Stimulated activated CD4-positive, alpha-beta T cell treated with anti-CD3 and anti-CD28 coated beads, Interleukin-15, amount 100 ng/mL, for 48 hours (primary cell): ENCODE measurements at places on chromosomes 11 and 22.

DNA sequence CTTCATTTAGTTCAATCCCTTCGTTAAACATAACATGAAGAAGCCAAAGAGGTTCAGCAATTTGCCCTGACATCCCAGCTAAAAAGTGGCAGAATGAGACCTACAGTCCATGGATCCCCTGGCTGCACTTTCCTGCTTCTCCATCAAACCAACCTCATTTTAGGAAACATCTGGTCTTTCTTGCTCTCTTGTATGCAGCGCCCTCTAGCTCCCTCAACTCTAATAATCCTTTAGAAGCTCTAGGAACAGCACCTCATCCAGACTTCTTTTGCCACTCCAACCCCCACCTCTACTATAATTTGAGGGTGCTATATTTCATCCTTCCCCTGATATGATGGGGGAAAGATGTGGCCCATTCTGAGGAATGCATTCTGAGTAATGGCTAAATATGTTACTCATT lies 7.4 kb downstream of the CNTF start:
- no peak for DNase-seq

DNA sequence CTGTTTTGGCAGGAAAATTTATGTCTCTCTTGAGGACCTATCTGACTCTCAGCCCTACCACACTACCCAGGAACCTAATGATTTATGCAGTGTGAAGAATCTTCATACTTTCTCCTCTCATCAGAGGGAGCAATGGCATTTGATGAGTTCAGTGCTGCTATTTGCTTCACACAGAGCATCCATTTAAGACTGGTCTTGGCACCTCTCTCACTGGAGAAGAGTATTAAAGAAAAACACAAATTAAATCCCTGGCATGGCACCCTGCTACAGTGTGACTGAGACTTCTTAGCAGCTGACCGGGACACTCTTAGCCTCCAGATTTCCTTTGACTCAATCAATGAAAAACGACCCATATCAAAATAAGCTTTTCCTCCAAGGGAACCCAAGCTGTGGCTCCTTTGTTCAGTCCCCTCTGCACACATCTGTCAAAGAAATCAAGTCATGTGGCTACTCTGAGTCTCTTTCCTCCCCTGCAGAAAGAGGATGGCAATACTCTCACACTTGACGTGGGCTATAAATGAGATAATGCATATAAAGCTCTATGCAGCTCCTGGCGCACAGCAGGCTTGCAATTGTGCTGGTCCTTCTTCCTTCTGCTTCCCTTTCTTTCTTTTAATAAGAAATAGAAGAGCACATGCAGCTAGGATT lies 186.1 kb upstream of the E2F8 start:
- no peak for DNase-seq

DNA sequence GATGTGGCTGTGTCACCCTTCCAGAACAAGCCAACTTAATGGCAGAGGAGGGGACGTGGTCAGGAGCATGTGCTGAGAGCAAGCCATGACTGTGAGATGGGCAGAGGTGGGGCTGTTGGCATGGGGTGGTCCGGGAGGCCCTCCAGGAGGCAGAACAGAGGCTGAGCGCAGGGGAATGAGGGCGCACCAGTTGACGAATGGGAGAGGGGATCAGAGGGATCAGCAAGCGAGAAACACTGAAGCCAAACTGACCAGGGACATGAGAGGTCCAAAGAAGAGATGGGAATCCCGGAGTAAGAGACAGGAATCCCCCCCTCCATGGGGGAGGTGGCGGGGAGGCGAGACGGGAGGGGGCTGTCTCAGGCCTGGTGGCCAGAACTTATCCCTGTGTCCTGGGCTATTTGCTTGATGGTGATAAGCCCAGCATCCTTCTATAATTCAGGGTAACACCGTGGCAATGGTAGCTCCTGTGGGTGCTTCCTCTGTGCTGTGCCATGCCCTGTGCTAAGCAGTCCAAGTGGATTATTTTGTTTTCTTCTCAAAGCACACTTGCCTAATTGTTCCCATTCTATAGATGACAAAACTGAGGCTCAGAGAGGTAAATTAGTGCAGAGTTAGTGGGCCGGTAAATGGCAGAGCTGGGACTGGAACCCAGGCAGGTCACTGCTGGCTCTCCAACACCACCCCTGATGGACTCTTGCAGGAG lies 83.4 kb upstream of the SHISAL1 start:
- no peak for DNase-seq

DNA sequence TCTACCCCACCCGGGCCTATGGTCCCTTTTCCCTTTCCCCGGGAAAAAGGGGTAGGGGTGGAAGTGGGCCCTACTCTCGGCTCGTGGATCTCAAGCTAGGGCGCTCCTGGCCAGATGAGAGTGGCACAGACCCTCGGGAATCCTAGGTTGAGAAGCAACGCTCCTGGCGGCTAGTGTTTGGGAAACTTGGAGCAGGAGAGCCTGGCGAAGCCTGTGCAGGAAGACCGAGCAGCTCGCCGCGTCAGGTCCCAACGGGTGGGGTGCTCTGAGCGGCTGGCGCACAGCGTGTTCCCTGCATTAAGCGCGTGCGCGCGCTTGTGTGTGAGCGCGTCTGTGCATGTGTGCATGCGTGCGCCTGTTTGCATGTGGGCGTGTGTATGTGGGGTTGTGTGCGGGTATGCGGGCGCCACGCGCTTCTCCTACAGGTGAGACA lies 7.1 kb upstream of the FLI1 start:
- peak; percentile 44 for DNase-seq

- DNase-seq = no peak
Measured at GRCh38 chr11:59710136-59710847, 3.4 kb downstream of the OR10V1 start.

DNA sequence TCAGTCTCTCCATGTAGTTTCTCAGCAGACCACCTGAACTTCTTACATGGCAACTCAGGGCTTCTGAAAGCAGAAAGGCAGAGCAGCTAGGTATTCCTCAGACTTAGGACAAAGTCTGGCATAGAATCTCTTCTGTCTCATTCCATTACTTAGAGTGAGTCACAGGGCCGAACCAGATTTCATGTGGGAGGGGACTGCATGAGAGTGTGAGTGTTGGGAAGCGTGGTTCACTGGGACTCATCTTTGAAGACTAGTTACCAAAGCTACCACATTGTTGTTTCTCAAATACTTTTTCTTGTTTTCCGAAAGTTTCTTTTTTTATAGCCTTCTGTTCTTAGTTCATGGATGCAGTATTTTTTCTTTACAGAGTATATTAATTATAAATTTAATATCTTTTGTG lies 36.1 kb upstream of the SCN3B start:
- no peak for DNase-seq

- no peak for DNase-seq
Measured at GRCh38 chr11:69311767-69312385, 17.9 kb downstream of the MYEOV start.

DNA sequence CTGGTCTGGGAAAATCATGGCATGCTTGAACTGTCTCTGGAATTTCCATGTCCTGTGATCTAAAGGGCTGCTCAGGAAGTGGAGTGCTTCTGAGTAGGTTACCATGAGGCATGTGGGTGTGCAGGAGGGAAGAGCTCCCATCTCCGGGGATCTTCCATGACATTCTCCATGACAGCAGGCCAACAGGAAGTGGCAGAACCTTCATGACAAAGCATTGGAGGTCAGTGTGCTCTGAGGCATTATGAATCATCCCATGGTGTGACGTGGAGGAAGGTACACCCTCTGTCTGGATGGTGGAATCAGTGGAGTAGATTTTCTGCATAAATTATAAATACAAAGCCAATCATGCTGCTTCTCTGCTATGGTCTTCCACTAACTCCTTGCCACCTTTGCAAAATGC lies 139.6 kb upstream of the E2F8 start:
- no peak for DNase-seq

GRCh38 chr22:39997939-39998726 lies 3.4 kb downstream of the FAM83F start:
- no peak for DNase-seq

GRCh38 chr11:88183233-88183632 lies 8.0 kb upstream of the RAB38 start:
- DNase-seq = no peak

DNA sequence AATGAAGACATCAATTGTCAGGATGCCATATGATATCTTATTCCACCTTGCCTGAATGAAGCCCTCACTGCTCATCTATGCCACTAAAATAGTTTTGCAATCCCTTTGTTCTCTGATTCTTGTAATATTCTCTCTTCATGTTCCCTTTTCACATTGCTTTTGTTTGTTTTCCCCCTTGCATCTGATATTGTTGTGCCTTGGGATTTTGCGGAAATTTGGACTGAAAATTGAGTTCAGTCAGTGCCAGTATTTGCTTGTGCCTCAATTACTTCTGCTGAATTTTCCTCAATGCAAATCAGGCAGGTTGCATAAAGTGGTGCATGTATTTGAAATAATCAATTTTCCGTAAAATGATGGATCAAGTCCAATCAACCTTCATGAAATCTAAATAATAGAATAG lies 98.3 kb downstream of the PAX6 start:
- DNase-seq = no peak

- no peak for DNase-seq
Measured at GRCh38 chr11:117805045-117805444, 8.0 kb upstream of the DSCAML1 start.

DNA sequence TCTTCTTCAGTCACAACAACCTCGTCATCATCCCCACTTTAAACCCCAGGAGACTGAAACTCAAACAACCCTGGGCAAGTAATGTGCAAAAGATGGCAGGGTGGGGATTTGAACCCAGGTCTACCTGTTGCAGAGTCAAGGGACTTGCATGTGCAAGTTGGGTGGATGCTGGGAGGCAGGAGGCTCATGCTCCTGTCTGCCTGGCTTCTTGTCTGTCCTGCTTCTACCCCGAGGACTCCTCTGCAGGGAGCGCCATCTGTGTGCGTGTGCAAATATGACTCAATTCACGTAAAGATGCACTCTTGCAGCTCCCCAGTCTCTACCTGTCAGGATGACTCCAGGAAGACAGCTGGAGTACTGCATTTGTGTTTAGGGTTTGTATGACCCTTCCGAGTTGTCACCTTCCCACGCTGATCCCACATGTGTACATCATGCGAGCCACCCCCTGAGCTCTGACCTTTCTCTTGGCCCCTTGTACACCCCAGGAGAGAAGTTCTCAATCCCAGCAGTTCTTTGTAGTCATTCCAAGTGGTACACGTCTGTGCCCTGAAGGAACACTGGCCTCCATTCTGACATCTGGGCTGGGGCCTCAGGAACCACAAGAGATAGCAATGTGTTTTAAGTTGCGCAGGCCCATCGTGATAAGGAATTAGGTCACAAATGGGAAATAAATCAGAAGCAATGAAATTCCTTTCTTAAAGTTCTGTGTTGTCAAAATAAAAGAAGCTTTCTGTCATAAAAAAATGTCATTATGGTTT lies 95.7 kb downstream of the CWC15 start:
- no peak for DNase-seq

GRCh38 chr11:11142430-11142829 lies 210.6 kb downstream of the CSNK2A3 start:
- no peak for DNase-seq

DNA sequence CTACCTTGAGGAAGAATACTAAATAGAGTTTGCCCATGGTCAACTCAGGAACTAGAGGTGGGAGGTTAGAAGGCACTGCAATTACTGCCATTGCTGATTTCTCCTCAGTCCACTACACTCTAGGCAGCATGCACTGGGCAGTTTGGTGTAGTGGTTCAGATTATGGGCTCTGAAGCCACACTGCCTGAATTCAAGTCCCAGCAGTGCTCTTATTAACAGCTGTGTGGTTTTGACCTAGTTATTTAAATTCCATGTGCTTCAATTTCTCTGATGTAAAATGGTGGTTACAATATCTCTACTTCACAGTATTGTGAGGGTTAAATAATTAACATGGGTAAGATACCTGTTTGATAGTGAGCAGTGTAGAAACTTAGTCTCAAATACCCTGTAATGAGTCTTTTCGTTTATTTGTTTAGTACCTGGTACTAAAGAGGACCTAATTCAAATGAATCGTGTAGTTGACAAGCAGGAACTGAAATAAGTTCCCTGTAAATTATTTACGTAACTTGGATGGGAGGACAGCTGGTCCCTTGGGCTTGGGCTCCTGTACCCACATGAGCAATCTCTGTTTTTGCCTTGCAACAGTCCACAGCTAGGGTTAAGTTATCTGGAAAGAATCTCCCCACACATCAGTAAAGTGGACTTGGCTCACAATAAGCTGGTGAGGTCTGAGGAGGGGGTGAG lies 17.8 kb downstream of the PRR5L start:
- DNase-seq = no peak

GRCh38 chr11:69059429-69059828 lies 10.7 kb downstream of the TPCN2 start:
- no peak for DNase-seq

GRCh38 chr11:57504511-57504910 lies 11.0 kb downstream of the SLC43A1 start:
- no peak for DNase-seq

DNA sequence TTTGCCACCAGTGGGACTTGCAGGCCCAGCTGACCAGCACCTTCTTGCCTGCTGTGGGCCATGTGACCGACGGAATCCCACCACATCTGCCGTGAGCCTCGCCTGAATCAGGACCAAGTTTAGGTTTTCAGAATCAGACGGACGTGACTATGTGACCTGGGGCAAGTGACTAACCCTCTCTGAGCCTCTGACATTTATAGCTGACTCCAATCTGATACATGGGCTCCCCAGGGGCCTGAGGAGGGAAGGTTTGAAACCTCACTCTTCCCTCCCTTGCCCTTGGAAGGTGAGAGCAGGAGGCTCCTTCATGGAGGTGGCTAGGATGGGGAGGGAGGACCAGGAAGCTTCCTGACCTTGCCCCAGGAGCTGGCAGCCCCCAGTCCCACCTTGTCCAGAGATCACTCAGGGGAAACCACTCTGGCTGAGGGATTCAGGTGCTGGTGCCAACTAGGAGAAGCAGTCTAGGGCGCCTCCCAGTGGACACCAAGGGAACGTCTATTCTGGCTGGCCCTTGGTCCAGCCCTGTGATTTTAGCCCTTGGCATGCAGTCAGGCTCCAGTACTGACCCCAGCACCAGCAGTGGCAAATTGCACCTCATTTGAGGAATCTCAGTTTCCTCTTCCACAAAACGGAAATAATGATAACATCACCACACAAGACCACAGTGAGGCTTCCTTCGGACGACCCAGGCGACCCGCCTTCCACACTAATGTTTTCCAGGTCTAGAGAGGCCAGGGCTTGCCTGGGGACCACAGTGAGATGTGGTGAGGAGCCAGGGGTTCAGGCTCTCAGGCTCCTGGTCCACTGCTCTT lies 47.2 kb upstream of the SYT7 start:
- peak; percentile 28 for DNase-seq

DNA sequence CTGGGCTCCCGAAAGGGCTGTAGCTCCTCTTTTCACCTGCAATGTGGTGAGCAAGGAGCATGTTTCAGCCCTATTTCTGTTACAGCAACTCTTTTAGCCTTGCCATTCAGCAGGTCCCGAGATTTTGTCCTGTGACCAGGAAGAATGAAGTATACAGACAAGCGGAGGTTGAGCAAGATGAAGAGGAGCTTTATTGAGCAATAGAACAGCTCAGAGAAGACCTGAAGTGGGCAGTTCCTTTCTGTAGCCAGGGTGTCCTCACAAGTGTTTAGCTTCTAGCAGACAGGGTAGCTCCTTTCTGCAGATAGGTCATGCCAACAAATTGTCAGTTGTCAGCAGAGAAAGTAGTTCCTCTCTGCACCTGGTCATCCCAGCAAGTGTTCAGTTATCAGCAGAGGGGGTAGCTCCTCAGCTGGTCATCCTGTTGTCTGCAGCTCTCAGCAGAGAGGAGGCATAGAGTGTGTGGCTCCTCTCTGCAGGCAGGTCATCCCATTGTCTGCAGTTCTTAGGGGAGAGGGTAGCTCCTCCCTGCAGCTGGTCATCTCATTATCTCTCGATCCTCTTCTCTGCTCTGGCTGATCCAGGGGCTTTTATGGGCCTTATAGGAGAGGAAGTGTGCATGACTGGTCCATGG lies 5.4 kb upstream of the OR56A4 start:
- no peak for DNase-seq

- no peak for DNase-seq
Measured at GRCh38 chr22:37383341-37383740, 43.9 kb downstream of the ELFN2 start.

GRCh38 chr11:27694992-27695391 lies 5.3 kb downstream of the BDNF start:
- DNase-seq = no peak
